Suprapubic skin (tissue), 4 donors: ENCODE measurements at places on chromosomes 3 and 15.
A peak's percentile ranks its signal among the peaks of the same experiment; 100 is the strongest.

DNA sequence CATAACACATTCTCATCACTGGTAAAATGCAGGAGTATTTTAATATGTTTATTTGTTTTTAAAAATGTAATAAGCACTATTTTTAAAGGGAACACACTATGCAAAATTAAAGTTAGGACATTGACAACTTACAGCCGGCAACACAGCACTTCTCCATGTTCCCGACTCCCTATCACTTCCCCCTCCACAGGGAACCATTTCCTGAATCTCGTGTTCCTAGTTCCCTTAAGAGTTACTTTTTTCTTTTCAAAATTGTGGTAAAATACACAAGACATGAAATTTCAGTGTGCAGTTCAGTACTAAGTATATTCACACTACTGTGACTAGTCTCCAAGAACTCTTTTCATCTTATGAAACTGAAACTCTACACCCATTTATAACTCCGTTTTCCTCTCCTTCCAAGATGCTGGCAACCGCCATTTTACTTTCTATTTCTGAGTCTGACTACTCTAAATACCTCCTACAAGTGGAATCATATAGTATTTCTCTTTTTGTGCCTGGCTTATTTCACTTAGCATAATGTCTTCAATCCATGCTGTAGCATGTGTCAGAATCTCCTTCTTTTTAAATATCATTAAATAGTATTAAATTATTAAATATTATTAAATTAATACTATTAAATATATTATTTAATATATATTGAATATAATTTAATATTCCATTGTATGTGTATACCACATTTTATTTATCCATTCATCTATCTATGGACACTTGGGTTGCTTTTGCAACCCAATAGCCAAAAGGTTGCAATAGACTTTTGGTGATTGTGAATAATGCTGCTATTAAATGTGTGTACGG lies 25.9 kb upstream of the UBE2Q2 start:
- H3K4me3 ChIP-seq = peak overlapping the region; percentile 22
- H3K4me1 ChIP-seq = no peaks in the 10 kb centered on the region
- H3K27me3 ChIP-seq = no peaks in the 10 kb centered on the region
- no peak overlapping the region for H3K27ac ChIP-seq
- no peak for DNase-seq

- H3K27me3 ChIP-seq = no peaks in the 10 kb centered on the region
- no peak overlapping the region for H3K4me3 ChIP-seq
- no peak overlapping the region for H3K27ac ChIP-seq
- no peaks in the 10 kb centered on the region for H3K36me3 ChIP-seq
Observed at GRCh38 chr3:193921465-193921864, 214.5 kb upstream of the HES1 start.

- H3K4me3 ChIP-seq = no peak overlapping the region
- H3K4me1 ChIP-seq = no peaks in the 10 kb centered on the region
- no peak for DNase-seq
Observed at GRCh38 chr3:4674216-4674615, 181.1 kb downstream of the ITPR1 start.

DNA sequence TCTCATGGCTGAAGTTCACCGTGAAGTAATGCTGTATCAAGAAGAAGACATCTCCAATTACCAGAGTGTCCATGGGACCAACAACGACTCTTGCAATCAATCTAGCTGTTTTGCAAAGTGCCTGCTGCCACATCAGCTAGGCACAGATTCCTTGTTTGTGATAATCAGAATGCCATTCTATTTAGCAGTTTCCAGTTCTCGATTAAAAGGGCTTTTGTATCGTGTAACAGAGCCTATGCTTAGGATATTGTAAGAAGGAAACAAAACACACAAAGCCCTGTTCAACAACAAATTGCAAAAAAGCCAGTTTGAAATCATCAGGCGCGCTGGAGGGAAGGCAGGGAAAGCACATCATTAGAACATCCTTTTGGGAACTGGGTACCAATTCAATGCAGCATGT lies 26.1 kb downstream of the RASGRF1 start:
- DNase-seq = no peak
- H3K27ac ChIP-seq = no peak overlapping the region
- no peaks in the 10 kb centered on the region for H3K36me3 ChIP-seq
- H3K4me3 ChIP-seq = no peak overlapping the region
- no peaks in the 10 kb centered on the region for H3K4me1 ChIP-seq
- H3K27me3 ChIP-seq = no peaks in the 10 kb centered on the region

GRCh38 chr3:120418866-120419490 lies 31.8 kb downstream of the FSTL1 start:
- no peak overlapping the region for H3K4me3 ChIP-seq
- no peak for DNase-seq
- peaks cover 45% of the 10 kb centered on the region for H3K4me1 ChIP-seq
- no peak overlapping the region for H3K27ac ChIP-seq

- peaks cover 30% of the 10 kb centered on the region for H3K4me1 ChIP-seq
- no peak for DNase-seq
- peak overlapping the region; percentile 46 for H3K27ac ChIP-seq
- H3K4me3 ChIP-seq = no peak overlapping the region
- no peaks in the 10 kb centered on the region for H3K27me3 ChIP-seq
Observed at GRCh38 chr3:61928039-61928438, 366.7 kb downstream of the PTPRG start.

DNA sequence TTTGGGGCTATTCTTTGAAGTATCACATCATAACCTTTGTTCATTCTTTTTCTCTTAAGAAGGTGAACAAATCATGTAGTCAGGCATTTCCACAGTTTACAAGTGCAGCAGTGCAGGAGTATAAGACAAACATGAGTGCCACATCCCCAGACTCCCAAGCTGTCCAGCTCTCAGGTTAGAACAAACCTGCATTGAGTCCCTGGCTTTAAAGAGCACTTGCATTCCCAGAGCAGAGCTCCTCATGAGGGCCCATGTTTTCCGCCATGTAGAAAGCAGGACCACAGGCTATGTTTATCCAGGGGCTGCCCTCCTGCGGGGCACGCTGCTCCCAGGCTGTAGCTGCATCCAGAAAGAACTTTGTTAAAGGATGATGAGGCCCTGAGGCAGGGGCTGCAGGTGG lies 267.7 kb downstream of the TLE3 start:
- no peak overlapping the region for H3K27ac ChIP-seq
- DNase-seq = no peak
- H3K4me3 ChIP-seq = no peak overlapping the region

GRCh38 chr15:100923902-100924301 lies 4.7 kb downstream of the LRRK1 start:
- peaks cover 17% of the 10 kb centered on the region for H3K36me3 ChIP-seq
- H3K27ac ChIP-seq = no peak overlapping the region
- H3K4me3 ChIP-seq = no peak overlapping the region
- no peaks in the 10 kb centered on the region for H3K27me3 ChIP-seq
- DNase-seq = no peak

- no peak overlapping the region for H3K4me3 ChIP-seq
- H3K27ac ChIP-seq = peak overlapping the region; percentile 8
- H3K4me1 ChIP-seq = peaks cover 4% of the 10 kb centered on the region
- H3K27me3 ChIP-seq = no peaks in the 10 kb centered on the region
- no peaks in the 10 kb centered on the region for H3K36me3 ChIP-seq
Observed at GRCh38 chr3:71350998-71351397, 232.5 kb downstream of the FOXP1 start.

DNA sequence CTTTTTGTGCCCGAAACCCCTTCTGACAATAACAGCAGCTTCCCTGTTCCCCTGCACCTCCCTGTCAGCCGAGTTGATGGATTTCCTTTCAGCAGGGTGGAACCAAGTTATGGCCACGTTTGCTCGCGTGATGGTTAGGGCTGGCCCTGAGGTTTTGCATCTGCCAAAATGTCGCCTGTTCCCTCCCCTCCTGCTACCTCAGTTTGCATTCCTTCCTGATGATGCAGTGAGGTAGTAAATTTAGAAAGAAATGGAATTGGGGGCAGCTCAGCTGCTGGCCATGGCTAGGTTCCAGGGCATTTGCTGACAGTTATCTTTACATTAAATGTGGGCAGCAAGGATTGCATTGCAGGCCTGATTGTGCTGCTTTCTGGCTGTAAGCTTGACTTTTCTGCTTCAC lies 13.2 kb downstream of the LIMD1 start:
- DNase-seq = no peak
- H3K36me3 ChIP-seq = no peaks in the 10 kb centered on the region
- no peak overlapping the region for H3K27ac ChIP-seq
- peaks cover 65% of the 10 kb centered on the region for H3K4me1 ChIP-seq
- H3K27me3 ChIP-seq = no peaks in the 10 kb centered on the region
- no peak overlapping the region for H3K4me3 ChIP-seq

DNA sequence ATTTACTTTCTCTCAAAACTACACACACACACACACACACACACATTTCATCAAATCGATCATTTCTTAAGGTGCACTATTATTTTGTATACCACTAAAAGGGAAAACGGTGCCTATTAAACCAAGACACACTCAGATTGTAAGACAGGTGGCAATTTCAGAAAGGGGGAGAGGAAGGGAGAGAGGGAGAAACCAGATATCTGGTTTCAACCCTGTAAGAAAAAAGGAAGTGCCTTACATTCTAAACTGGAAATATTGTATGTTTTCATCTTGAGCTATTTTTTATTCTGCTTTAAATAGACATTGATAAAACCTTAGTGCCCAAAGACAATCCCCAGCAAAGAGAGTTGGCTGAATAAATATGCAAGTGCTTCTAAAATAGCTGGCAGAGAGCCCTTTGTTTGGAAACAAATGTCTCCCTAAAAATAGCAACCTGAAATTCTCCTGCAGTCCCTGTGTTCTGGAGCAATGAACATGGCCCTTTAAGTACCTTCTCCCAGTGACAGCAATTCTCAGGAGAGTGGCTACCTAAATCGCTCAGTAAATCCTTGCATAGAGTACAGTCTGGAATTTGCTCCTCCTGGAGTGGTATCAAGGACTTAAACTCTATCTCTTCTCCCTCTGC lies 85.7 kb downstream of the RARB start:
- no peak for DNase-seq
- H3K27me3 ChIP-seq = no peaks in the 10 kb centered on the region
- no peaks in the 10 kb centered on the region for H3K36me3 ChIP-seq
- no peak overlapping the region for H3K4me3 ChIP-seq

GRCh38 chr3:105083945-105084344 lies 282.8 kb upstream of the ALCAM start:
- H3K36me3 ChIP-seq = no peaks in the 10 kb centered on the region
- no peak overlapping the region for H3K4me3 ChIP-seq
- DNase-seq = no peak
- no peaks in the 10 kb centered on the region for H3K4me1 ChIP-seq
- H3K27me3 ChIP-seq = no peaks in the 10 kb centered on the region

DNA sequence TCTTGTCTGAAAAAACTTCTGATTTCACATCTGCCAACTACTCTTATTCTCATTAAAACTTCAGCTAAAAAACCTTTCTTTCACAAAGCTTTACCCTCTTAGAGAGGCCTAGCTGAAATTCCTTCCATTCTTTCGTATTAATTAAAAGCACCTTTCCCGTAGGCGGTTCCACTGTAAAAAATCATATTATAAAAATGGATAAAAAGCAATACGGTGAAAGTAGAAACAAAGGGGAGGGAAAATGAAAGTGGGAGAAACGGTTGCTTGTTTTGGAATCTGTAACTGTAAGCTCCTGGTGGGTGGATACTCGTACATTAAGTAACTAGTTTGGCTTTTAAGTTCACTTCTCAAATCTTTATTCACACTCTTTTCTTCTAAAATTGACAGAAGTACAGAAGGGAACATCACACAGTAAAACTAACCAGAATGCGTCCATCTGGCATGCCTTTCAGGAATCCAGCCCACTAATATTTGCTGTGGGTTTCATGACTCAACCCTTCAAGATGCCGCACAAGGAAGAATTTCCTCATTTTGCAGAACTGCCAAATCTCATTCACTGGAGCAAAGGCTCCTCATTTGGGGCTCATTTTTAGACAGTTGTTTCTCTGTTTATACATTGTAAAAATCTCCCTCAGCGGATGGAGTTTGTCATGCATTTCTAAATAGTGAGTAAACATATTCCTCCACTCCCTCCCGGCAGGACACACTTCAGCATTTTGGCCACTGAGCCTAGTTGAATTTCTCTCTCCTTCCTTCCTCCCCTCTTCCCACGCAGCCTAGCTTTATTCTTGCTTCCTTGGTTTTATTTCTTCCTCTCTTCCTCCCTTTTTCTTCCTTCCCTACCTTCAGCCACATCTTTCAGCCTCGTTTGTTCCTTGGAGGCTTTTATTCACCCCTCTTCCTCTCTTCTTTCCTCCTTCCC lies 419.5 kb upstream of the NAALADL2 start:
- DNase-seq = no peak
- peak overlapping the region; percentile 86 for H3K4me3 ChIP-seq
- H3K4me1 ChIP-seq = peaks cover 30% of the 10 kb centered on the region
- no peaks in the 10 kb centered on the region for H3K27me3 ChIP-seq
- H3K27ac ChIP-seq = peak overlapping the region; percentile 99

DNA sequence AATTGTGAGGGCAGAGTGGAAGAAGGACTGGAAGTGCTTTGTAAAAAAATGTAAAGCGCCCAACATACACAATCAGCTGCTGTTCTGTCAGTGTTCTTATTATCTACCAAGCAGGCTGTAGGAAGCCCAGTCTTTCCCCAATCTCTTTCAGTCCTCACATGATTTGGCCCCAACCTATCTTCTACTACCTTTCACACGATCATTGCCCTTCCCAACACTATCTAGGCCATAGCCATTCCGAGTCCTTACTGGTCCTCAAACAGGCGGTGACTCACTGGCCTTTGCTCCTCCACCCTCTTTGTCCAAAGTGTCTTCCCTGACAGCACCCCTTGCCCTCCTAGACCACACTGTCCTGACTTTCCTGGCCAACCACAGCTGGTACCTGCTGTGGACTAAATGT lies 861 bp upstream of the RFT1 start:
- peak overlapping the region; percentile 84 for H3K4me3 ChIP-seq
- peak overlapping the region; percentile 86 for H3K27ac ChIP-seq
- peaks cover under 1% of the 10 kb centered on the region for H3K36me3 ChIP-seq
- no peaks in the 10 kb centered on the region for H3K27me3 ChIP-seq
- no peak for DNase-seq

DNA sequence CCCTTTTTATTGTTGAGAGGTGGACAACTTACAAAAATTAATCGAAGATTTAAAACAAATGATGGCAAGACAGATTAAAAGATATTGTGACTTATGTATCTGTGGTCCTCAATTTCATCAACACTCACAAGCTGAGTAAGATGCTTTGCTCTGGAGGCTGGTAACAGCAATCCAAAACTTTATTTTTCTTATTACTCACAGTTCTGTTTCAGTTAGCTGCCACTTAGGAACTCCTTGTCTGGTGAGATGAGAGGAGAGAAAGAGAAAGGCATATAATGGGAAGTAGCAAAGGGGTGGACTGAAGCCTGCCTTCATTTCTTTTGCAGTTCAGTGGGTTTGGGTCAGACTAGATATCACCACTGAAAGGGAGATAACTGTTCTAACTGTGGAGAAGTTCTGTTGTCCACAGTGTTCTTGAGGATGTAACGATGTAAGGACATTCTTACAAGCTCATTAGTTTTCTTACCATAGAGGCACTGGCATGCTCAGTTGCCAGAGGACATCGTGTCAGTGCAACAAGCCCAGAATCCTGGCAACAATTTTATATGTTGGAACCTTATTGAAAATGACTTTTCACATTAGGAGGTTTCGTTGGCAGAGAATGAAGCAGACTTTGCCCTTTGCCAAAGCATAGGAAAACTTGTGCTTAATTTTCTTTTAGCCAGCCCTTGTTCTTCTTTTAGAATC lies 93.6 kb downstream of the PLCL2 start:
- H3K4me1 ChIP-seq = no peaks in the 10 kb centered on the region
- H3K27me3 ChIP-seq = no peaks in the 10 kb centered on the region
- no peaks in the 10 kb centered on the region for H3K36me3 ChIP-seq
- H3K27ac ChIP-seq = no peak overlapping the region

GRCh38 chr15:57335719-57336118 lies 40.6 kb upstream of the CGNL1 start:
- H3K36me3 ChIP-seq = no peaks in the 10 kb centered on the region
- H3K27ac ChIP-seq = no peak overlapping the region
- H3K4me1 ChIP-seq = no peaks in the 10 kb centered on the region
- no peaks in the 10 kb centered on the region for H3K27me3 ChIP-seq
